ENCODE measurements at places on chromosomes 4 and X. TPM values are rescaled to one million over a fixed set of nuclear protein-coding genes. Genes with fewer than 3 reads are reported as not detected.

The SMPX gene
- not detected for total RNA-seq

The GYPE gene
- total RNA-seq, result 2.9 TPM

The SPANXA1 gene
- not detected for total RNA-seq

The TIMM17B gene
- total RNA-seq, result 93.6 TPM

GRCh38 chrX:149825424-149825823 is 43.7 kb downstream of the MAGEA9 start:
- DNase-seq, result peak; percentile 11

GRCh38 chr4:168886351-168886750 is 123.7 kb downstream of the CBR4 start:
- no peak for DNase-seq

GRCh38 chr4:88230461-88230891 is 53.9 kb downstream of the PPM1K start:
- DNase-seq, result no peak

DNA sequence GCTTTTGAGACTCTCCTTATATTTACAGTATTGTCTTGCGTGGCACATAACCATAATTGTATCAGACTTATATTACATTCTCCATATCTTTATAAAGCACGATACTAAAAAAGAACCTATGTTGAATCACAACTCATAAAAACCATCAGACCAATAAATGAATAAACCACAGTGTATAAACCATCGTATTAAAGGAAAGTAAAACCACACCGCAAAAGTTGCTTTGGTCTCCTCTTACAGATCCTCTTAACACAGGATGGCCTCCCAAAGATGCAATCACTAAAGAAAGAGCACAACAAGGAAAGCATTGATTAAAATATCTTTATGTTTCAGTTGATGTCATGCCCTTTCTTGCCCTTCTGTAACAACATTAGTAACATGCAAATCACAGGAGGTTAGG is 437.9 kb downstream of the AFF2 start:
- no peak for DNase-seq

DNA sequence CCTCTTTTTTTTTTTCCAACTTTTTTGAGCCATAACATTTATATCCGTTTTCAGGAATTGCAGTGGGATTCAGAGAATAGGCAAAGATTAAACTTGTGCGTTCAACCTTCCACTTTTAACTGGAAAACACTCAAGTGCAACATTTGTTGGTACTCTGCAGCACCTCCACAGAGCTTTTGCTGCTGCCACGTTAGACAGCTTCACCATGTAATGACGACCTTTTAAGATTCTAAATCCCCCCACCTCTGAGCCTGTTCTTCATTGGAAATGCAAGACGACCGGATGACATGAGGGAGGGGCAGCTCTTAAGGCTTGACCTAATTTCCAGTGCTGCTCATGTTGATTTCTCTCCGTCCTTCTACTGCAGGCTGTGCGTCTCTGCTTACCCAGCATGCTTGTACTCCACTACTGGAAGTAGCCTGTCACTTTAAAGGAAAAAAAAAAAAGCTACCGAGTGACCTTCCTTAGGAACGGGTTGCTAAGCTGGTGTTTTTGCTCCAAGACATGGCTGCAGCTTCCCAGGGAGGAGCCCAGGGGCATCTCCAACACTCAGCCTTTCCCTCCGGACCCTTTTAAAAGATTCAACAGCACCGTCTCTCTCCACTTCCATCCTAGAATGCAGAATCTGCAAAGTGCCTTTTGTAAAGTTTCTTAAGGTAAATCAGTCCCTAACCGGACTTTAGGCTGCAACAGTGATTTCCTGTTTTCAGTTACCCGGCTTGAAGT is at the start of gene CC2D2A:
TSS of gene CC2D2A (plus strand) at position 481 of the 726 bp plus-strand sequence. CDS start 6,051 bp downstream, outside the sequence.
- DNase-seq, result no peak

DNA sequence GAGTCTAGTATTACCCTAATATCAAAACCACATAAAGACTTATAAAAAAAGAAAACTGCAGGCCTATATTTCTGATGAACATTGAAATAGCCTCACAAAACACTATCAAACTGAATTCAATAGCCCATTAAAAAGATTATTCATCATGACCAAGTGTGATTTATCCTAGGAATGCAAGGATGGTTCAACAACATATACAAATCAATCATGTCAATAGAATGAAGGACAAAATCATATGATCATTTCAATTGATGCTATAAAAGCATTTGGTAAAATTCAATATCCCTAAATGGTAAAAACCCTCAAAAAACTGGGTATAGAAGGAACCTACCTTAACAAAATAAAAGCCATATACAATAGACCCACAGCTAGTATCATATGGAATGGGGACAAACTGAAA is 797.9 kb upstream of the INTU start:
- DNase-seq, result no peak

DNA sequence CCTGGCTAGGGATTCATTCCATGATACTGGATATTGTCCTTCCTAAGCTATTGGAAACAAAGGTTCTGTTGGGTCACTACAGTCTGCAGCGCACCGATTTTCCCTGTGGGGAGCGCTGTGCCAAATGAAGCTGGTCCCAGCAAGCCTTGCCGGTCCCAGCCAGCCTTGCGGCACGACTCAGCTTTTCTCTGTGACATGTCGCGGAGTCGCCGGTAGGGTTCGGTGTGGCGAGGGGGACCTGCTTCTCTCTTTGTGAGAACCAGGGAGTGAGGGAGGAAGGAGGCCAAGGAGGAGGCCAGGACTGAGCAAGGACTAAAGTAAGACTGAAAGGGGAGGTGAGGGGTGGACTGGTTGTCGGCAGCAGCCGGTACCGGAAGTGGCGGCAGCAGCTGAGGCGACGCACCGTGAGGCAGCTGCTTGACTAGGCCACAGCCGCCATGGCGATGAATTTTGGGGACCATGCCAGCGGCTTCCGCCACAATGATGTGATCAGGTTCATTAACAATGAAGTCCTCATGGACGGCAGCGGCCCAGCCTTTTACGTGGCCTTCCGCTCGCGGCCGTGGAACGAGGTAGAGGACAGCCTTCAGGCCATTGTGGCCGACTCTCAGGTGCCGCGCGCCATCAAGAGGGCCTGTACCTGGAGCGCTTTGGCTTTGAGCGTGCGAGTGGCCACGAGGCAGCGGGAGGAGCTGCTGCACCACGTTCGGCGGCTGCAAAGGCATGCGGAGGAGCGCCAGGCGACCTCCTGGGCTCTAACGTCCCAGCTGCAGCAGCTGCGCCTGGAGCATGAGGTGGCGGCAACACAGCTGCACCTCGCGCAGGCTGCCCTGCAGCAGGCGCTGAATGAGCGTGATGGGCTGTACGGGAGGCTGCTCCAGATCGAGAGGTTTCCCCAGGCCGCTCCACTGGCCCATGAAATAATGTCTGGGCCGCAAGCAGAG is at the start of gene TEX13D:
TSS of gene TEX13D (plus strand) at position 180 of the 944 bp plus-strand sequence. CDS start at position 438, 258 bp downstream.
- no peak for DNase-seq

GRCh38 chr4:21778702-21779101 is 169.9 kb downstream of the KCNIP4 start:
- no peak for DNase-seq

GRCh38 chr4:142044271-142044670 is 407.9 kb downstream of the IL15 start:
- no peak for DNase-seq

DNA sequence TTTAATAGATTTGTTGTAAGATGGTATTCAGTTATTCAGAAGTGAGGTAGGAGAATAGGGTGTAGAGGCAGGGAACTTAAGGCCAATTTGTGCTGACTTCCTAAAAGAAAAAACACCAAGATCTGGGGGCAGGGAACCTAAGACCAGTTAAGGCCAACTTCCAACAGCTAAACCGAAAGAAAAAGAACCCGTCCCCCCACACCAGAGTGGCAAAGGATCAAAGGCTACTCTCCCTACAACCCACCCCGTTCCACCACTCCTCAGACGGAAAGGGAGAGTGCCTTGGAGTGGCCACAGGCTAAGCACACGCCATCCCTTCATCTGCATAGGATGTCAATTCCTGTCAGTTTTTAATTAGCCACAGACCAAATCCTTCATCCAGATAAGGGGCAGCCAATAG is 3.7 kb upstream of the ZNF718 start:
- no peak for DNase-seq

DNA sequence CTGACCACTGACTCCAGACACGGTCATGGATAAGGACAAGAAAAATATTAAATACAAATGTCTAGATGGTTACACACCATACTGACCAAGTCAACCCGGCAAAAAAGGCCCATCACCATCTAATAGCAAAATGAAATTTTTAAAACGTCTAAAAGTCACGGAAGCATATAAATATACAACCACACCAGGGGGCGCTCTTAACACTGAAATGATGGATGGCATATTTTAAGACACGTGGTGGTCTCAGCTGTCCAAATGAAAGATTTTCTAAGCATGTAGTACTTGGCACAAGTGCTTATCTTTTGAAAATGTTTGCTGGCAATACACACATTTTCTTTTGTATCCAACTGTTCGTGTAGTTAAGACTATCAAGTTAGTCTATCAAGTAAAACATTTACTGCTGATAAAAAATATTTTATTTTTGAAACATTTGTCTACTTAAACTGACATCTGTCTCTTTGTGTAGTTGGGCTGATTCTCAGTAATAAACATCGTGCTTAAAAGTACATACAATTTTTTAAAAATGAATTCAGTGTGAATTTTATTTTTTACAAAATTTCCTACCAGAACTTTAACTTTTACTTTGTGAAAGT is 64.6 kb downstream of the COX7B2 start:
- DNase-seq, result peak; percentile 22

DNA sequence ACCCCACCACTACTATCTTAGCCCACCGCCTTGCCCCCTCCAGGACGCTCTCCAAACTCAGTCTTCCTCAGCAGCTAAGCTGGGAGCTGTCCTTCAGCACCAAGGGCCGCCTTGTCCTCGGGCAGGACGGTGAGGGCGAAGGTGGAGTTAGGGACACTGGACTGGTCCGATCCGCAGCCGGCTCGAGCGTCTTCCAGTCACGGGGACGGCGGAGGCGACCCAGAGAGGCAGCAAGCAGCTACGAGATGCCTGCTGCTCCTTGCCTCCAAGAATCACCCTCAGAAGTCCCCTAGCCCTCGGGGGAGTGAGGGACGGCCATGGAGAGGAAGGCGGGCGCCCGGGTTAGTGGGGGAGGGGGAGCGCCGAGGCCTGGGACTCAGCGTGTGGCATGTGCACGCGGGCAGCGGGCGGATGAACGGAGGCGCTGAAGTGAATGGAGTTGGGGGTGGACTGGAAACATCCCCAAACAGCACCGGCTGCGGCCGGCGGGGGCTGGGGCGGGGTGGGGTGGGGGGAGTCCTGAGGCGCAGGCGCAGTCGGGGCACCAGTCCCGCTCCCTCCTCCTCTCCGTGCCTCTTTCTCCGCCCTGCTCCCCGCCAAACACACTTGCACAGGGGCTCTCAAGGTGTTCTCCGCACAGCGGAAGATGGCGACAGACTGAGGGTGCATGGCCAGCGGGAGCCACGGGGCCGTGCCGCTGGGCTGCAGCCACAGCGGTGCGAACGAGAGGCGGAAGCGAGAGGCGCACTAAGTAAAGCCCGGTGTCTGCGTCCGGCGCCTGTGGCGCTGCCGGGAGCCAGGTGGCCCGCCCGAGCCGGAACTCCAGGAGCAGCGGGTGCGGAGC is at the start of gene NALF2:
TSS of gene NALF2 (plus strand) at position 545 of the 844 bp plus-strand sequence. CDS start 957 bp downstream, outside the sequence.
- no peak for DNase-seq

GRCh38 chr4:106762666-106763443 is 273.3 kb downstream of the DKK2 start:
- no peak for DNase-seq

DNA sequence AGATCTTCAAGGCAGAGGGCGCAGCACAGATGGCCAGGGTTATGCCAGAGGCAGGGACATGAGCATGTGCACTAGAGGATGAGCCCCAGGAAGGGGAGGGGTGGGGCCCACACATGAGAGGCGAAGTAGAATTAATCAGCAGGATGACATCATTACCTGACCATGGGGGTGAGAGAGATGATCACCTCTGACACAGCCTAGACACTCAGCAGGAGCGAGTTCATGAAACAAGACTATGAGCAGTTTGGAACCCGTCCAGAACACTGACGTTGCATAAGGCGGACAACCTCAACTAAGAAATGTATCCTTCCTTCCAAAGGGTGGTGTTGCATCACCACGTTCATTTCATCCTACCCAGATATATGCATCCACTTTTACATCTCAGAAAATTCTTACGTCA is 446.7 kb upstream of the TENM3 start:
- no peak for DNase-seq

GRCh38 chr4:175176710-175177109 is 258.6 kb downstream of the ADAM29 start:
- no peak for DNase-seq

- DNase-seq, result no peak
Observed at GRCh38 chr4:164904941-164905340, 28.0 kb downstream of the APELA start.

DNA sequence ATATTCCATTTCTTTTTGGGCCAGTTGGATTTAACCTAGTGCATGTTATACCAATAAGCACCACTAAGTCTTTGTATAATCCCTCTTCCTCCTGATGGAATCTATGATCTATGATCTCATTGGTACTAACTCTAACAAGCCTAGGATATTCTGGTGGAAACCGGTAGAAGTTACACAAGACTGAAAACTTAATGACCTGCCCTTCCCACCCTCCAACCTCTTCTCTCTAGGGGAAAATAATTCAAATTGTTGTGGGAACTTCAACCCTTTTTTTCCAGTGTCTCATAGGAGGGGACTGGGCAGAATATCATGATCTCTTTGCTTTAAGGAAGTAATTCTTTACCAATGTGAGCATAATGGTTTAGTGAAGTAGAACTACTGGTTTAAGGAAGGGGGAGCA is 289.5 kb upstream of the BOD1L1 start:
- DNase-seq, result no peak

DNA sequence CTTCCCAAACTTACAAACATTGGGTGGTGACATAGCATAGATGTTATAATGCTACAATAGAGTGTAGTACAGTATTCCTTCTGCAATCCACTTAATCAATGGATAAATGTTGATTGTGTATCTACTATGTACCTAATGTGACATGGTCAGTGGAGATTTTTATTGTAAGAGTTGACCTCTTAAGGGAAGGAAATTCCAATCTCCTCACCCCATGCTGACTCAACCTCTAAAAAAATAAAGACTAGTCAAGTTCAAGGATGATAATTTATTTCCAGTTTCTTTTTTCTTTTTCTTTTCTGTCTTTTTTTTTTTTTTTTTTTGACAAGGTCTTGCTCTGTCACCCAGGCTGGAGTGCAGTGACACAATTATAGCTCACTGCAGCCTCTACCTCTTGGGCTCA is 206.5 kb upstream of the STS start:
- no peak for DNase-seq

- no peak for DNase-seq
Observed at GRCh38 chr4:48603366-48604003, 113.4 kb downstream of the ZAR1 start.

DNA sequence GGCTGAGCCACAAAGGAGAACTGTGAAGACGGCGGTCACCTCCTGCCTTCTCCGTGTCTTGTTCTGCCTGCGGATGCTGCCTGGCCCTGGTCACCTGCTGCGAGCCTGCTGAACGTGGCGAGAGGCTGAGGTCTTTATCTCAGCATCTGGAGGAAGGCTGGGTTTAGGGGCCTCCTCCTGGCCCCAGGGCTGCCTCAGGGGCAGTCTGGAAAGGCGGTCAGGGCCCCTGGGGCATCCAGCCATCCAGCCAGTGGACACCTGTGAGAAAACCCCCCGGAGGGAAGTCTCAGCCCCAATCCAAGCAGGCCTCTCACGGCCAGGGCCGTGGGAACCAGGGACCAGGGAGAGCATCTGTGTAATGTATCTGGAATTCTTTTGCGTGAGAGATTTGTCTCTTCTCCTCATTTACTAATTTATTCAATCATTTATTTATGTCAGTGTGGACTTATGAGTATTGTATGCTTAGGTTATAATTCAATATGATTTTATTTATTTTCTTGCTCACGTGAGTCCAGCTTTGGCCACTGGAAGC is 11.3 kb downstream of the PDE6B start:
- DNase-seq, result no peak

Data from CD8-positive, alpha-beta memory T cell (primary cell).